Activated CD8-positive, alpha-beta T cell treated with anti-CD3 and anti-CD28 coated beads, Interleukin-2, amount 10 ng/mL, durations not matched to agents 7 days and 5 days (primary cell): ENCODE measurements at places on chromosomes 2 and 18. TPM values are rescaled to one million over a fixed set of nuclear protein-coding genes. Genes with fewer than 3 reads are reported as not detected.

GRCh38 chr2:128320906-128321771, 2.5 kb upstream of the HS6ST1 start:
- peaks cover 17% of the 10 kb centered on the region for H3K27me3 ChIP-seq
- peaks cover 21% of the 10 kb centered on the region for H3K4me1 ChIP-seq
- no peak overlapping the region for H3K27ac ChIP-seq

DNA sequence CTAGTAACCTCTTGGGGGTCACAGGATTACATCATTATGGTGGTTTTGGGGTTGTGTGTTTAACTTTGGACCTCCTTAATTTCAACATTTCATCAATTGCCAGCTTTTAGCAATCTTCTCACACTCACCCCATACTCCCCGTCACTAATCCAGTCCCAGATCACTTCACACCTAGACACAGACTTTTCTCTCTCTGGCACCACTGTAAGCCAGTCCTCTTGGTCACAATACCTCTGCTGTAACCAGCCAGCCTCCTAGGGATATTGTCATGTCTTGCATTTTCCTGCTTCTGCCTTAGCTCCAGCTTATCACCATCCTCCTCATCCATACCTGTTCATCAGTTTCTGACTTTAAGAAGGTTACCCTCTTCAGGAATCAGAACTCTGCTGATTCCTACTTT, 1.6 kb upstream of the STK17B start:
- peaks cover 44% of the 10 kb centered on the region for H3K4me1 ChIP-seq
- DNase-seq, result peak; percentile 31
- H3K36me3 ChIP-seq, result peaks cover 61% of the 10 kb centered on the region
- H3K4me3 ChIP-seq, result peak overlapping the region; percentile 78
- H3K27me3 ChIP-seq, result no peaks in the 10 kb centered on the region

DNA sequence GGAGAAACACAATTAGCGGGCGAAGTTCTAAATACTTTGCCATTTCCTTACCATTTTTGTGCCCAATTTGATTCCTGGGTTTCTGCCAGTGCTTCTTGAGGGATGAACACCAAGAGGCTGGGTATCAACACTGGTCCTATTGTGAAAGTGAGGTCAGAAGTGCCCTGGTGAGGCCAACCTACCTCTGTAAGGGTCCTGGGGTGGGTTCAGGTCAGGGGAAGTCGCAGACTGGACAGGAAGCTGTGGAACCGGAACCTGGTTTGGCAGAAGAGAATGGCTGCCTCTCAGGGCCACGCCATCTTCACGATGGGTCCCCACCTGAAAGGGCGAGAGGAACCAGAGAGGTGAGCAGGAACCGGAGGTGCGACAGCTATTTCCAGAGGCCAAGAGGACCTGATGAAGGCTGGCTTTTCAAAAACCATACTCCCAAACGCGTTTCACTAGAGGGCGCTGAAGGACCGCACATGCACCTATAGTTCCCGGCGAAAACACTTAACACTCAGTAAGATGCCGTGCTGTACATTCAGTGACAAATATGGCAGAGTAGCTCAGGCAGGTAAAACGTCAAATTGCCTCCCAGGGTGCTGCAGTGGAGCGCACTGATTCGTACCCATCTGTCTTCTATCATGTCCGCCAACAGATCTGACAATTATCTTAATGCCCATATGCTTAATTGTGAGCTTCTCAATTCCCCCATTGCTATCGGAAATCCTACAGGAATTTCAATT, 275.3 kb upstream of the CCDC68 start:
- H3K4me1 ChIP-seq, result no peaks in the 10 kb centered on the region
- peak; percentile 75 for DNase-seq
- no peaks in the 10 kb centered on the region for H3K36me3 ChIP-seq
- H3K27ac ChIP-seq, result no peak overlapping the region

DNA sequence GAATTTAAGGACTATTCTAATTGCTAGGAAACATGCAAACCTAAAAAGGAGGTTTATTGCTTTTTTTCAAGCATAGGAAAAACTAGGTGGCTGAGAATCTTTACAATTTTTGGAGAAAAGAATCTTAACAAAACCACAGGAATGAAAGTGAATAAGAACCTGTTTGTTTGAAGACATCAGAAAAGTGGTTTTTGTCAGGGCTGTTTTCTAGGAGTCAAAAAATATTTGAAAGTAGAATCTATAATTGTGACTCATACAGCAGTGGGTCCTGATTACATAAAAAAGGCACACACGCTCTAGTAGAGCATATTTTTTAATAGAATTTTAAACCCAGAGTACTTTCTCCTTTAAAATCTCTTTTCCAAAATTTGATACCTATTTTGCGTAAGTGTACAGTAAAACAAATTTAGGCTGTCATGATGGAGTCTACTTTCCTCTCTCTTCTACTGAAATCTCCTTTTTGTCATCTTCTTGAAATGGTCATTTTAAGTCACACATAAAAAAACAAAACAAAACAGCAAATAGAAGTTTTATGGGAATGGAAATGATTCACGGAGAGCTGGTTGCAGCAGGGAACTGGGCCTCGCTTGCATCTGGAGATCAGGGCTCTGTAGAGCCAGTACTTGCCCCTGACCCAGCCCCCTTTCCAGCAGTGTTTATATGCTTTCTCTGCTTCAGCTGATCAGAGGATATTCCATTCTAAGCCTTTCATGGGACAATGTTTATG, 59.1 kb upstream of the PELI1 start:
- no peak for DNase-seq
- H3K4me3 ChIP-seq, result no peak overlapping the region
- H3K27ac ChIP-seq, result no peak overlapping the region
- H3K4me1 ChIP-seq, result peaks cover 58% of the 10 kb centered on the region

DNA sequence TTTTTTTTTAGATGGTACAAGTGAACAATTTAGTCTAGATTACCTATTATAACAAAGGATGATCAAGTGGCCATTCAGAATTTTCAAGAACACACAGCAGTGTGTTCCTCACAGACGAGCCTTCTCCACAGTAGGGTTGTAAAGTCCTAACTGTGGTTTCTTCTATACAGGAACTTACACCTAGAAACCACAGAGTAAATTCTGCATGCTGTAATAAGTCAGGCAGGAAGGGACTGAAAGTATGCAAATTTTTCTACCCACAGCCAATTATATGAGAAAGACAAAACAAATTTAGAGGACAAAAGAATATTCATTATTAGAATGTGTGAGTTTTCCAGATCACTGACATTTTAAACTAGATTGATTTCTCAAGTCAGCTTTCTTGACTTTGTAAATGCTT, 99.5 kb downstream of the RBMS1 start:
- DNase-seq, result peak; percentile 40
- peaks cover 34% of the 10 kb centered on the region for H3K36me3 ChIP-seq
- H3K27ac ChIP-seq, result peak overlapping the region; percentile 35
- no peaks in the 10 kb centered on the region for H3K27me3 ChIP-seq
- peaks cover 56% of the 10 kb centered on the region for H3K4me1 ChIP-seq

GRCh38 chr2:148521181-148521580, 123.4 kb upstream of the EPC2 start:
- no peak overlapping the region for H3K4me3 ChIP-seq
- no peak for DNase-seq
- H3K36me3 ChIP-seq, result peaks cover 2% of the 10 kb centered on the region
- no peak overlapping the region for H3K27ac ChIP-seq
- H3K4me1 ChIP-seq, result peaks cover 46% of the 10 kb centered on the region
- H3K27me3 ChIP-seq, result no peaks in the 10 kb centered on the region

Gene ARHGEF33
- total RNA-seq, result not detected

Gene GBX2
- total RNA-seq, result not detected

Gene SPATS2L
- 45.5 TPM for total RNA-seq
